ENCODE measurements at places on chromosomes 12 and 14. TPM values are rescaled to one million over a fixed set of nuclear protein-coding genes. Genes with fewer than 3 reads are reported as not detected.

Gene LIN7A
- 18.9 TPM for total RNA-seq

- no peak overlapping the region for H3K4me3 ChIP-seq
- H3K36me3 ChIP-seq, result no peaks in the 10 kb centered on the region
- no peak for DNase-seq
- peaks cover 19% of the 10 kb centered on the region for H3K27me3 ChIP-seq
- no peaks in the 10 kb centered on the region for H3K4me1 ChIP-seq
These were observed 31.2 kb downstream of the TAS2R7 start for GRCh38 chr12:10771132-10771733.

DNA sequence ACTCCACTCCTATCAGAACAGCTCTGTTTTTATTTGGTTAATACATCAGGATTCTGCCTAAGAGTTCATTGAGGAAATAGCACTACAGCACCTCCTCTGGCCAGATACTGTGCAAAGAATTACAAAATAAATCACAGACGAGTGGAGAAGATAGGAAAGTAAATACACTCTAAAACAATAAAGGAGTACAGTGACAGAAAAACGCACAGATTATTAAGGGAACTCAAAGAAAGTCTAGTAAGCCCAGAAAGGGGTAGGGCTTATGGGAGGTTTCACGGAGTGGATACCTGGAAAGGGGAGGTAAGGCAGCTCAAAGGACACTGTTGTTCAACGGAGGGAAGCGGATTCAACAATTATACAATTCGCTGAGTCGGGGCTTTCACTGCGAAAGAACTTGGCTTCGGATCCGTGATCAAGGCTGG lies 5.5 kb downstream of the OR10AD1 start:
- DNase-seq, result no peak
- peaks cover 34% of the 10 kb centered on the region for H3K4me1 ChIP-seq
- no peaks in the 10 kb centered on the region for H3K27me3 ChIP-seq
- peak overlapping the region; percentile 80 for H3K4me3 ChIP-seq

- H3K27me3 ChIP-seq, result no peaks in the 10 kb centered on the region
- no peak overlapping the region for H3K4me3 ChIP-seq
- peaks cover 36% of the 10 kb centered on the region for H3K4me1 ChIP-seq
- DNase-seq, result no peak
These were observed 388.6 kb downstream of the RAD51B start for GRCh38 chr14:68208218-68208617.

DNA sequence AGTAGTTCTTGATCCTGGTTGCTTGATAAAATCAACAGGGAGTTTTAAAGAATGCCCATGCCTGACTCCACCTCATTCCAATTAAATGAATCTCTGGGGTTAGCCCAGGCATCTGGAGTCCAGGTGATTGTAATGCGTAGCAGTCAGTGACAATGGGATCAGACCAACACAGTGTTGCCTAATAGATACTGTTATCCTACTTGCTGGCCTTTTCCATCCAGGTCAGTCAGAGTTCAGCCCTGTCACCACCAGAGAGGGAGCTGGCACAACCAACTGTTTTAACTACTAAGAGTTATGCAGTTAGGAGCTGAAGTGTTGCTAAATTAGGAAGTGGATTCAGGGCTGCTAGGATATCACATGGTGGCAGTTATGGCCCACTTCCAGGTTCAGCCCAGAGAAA lies 107.1 kb downstream of the GPR135 start:
- H3K36me3 ChIP-seq, result peaks cover 34% of the 10 kb centered on the region
- H3K4me1 ChIP-seq, result peaks cover 48% of the 10 kb centered on the region
- H3K27ac ChIP-seq, result peak overlapping the region; percentile 59
- H3K27me3 ChIP-seq, result no peaks in the 10 kb centered on the region
- no peak for DNase-seq

- no peak overlapping the region for H3K4me3 ChIP-seq
- no peak overlapping the region for H3K27ac ChIP-seq
- H3K4me1 ChIP-seq, result peaks cover 8% of the 10 kb centered on the region
- H3K36me3 ChIP-seq, result no peaks in the 10 kb centered on the region
- DNase-seq, result no peak
- no peaks in the 10 kb centered on the region for H3K27me3 ChIP-seq
These were observed 3.9 kb upstream of the TMTC2 start for GRCh38 chr12:82682851-82683261.

All from upper lobe of right lung (tissue), 1 donor.